ENCODE measurements at places on chromosomes 11 and 22.

DNA sequence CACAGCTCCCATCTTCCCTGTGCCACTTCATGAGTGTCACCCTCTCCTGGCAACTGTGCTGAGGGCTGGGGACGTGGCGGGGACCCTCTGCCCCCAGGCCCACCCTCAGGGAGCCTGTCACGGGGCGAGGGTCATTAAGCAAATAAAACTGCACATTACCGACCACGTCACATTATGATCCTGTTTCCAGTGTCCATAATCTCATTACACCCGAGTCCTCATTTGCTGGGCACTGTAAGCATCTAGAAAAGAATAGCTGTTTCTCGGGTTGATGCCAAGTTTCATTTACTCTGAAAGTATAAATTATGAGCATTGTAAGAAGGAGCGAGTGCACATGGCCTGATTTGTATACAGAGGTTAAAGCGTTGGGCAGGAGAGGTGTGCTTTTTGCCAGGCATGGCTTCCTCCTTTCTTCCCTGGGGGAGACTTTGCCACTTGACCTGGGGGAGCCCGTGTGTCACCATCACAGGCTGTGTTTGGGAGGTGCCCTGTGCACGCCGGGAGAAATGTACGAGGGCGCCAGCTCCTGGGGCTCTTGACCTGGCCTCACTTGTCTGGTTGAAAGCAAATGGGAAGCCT, 50.5 kb downstream of the LRP5 start:
- no peak for DNase-seq

- DNase-seq, result no peak
These were observed 7.6 kb upstream of the FOLR3 start for GRCh38 chr11:72127923-72128322.

- no peak for DNase-seq
These were observed 1964.5 kb upstream of the RAG2 start for GRCh38 chr11:38562562-38562961.

- no peak for DNase-seq
These were observed 59.8 kb downstream of the TMEM135 start for GRCh38 chr11:87097582-87097981.

GRCh38 chr11:27115051-27115650, 74.5 kb downstream of the BBOX1 start:
- DNase-seq, result no peak

GRCh38 chr22:29149841-29150555, 55.7 kb upstream of the EMID1 start:
- no peak for DNase-seq

GRCh38 chr11:33892906-33893594, 1.2 kb upstream of the LMO2 start:
- DNase-seq, result no peak

DNA sequence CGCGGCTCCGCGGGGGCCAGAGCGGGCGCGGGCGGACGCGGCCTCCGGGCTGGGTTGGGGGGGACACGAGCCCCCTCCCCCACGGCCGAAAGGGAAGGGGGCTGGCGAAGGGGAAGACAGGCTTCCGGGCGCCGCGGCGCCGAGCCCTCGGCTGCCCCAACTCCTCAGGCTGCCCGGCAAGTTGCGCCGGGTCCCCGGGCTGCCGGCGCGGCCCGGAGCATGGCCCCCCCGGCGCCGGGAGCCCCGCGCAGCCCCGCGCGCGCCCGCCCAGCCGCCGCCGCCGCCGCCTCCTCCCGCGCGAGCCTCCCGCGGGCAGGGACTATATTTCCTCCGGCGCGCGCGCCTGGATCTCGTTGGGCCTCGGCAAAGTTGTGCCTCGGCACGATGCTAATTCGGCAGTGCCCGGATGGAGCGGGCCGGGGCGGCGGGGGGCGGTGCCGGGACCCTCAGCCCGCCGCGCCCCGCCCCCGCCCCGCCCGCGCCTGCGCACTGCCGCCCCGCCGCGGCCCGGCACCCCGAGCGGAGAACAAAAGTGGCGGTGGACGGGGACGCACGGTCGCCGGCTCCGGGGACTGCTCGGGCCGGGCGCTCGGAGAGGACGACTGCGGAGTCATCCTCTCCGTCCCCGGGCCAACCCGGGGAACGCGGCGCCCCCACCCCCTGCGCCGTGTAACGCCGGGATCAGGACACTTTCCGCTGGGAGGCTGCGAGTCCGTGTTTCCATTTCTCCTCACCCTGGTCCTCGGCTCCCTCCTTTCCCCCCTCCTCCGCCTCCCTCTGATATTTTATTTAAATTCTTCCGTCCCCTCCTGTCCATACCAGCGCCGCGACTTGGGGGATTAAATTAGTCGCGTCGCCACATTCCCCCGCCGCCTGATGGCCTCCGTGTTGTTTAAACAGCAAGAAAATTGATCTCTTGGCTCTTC, at the start of gene PHF21B:
TSS of gene PHF21B (minus strand) at position 400 of the 926 bp plus-strand sequence. CDS start 456 bp downstream, outside the sequence.
- peak; percentile 78 for DNase-seq

- no peak for DNase-seq
These were observed 24.9 kb upstream of the GRAMD1B start for GRCh38 chr11:123405123-123405592.

DNA sequence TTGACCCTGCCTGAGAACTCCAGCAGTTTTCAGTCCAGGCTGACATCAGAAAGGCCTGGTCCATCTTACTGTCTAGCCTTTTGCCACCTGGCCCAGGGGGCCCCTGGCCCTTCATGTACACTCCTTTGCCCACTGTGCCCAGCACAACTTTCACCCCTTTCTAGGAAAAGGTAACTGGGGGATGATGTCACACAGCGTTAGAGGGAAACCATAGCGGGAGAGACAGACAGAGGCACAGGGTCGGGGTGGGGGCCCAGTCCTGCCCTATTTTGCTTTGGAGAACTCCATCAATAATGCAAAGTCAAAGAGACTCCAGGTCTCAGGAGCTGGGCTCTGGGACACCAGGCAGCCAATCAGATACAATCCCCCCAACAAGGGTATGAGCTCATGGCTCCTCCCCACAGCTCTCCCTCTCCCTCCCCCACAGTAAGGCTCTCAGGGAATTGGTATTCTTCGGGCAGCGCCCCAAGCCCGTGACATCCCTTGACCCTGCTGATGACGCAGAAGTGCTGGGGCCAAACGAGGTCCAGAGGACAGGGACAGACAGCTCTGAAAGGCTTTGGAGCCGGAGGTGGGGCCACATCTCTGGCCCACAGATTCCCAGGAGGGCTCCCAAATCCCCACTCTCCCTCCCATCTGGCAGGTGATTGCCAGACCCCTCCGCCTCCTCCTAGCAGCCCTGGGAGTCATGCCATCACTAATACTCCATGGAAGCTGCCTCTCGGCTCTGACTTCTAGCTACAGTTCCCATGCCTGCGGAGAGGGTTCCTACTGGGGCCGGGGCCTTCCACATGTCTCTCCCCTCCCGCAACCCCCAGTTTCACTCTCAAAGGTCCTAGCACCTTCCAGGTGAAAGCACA, 5.9 kb downstream of the USP2 start:
- peak; percentile 41 for DNase-seq

DNA sequence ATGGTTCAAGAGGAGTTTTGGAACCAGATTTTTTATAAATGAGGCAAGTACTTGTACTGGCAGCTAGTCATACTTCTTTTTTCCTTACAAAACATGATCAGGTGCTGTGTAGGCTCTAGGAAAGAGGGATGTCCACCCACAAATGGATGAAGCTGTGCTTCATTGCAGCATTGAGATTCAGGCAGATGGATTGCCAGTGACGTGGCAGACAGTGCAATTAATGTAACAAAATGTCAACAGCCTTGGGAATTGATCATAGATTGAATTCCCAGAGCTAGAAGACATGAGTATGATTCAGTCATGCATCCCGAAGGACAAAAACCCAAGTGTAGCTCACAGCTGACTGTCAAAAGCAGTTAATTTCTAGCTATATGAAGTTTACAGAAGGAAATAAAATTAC, 99.2 kb upstream of the RASSF10 start:
- no peak for DNase-seq

DNA sequence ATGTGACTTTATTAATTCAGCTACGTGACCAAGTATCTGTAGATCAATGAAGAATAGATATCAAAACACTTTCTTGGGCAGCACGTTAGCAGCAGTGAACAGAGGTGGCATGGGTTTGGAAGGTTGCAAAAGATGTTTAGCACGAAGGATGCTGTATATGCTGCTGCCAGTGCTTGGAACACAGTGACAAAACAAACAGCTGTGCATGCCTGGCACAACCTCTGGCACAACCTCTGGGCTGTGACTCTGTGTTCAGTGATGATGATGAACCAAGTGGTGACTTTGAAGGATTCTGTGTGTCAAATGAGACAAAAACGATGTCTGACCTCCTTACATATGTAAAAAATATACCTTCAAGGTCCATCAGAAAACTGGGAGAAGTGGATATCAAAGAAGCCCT, 104.7 kb downstream of the TBC1D22A start:
- DNase-seq, result no peak

DNA sequence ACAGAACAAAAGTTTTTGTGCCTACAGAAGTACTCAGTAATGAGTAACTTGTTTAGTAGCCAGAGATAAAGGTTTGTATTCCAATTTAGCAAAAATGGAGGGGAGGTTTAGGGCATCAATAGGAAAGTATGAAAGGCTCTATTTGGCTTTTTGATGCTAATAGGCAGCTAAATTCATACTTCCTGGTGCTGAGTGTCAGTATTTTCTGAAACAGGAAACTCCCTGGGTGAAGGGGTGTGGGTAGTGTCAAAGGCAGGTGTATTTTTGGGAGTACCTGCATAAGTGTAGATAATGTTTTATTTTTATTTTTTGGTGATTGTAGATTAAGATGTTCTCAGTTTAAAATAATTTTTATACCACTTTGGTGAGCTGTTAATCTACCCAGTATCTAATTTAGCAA, 29.3 kb upstream of the MMP7 start:
- no peak for DNase-seq

- no peak for DNase-seq
These were observed 327.1 kb upstream of the MTNR1B start for GRCh38 chr11:92642177-92642931.

- peak; percentile 54 for DNase-seq
These were observed 1.4 kb downstream of the SMPD1 start for GRCh38 chr11:6391537-6392134.

DNA sequence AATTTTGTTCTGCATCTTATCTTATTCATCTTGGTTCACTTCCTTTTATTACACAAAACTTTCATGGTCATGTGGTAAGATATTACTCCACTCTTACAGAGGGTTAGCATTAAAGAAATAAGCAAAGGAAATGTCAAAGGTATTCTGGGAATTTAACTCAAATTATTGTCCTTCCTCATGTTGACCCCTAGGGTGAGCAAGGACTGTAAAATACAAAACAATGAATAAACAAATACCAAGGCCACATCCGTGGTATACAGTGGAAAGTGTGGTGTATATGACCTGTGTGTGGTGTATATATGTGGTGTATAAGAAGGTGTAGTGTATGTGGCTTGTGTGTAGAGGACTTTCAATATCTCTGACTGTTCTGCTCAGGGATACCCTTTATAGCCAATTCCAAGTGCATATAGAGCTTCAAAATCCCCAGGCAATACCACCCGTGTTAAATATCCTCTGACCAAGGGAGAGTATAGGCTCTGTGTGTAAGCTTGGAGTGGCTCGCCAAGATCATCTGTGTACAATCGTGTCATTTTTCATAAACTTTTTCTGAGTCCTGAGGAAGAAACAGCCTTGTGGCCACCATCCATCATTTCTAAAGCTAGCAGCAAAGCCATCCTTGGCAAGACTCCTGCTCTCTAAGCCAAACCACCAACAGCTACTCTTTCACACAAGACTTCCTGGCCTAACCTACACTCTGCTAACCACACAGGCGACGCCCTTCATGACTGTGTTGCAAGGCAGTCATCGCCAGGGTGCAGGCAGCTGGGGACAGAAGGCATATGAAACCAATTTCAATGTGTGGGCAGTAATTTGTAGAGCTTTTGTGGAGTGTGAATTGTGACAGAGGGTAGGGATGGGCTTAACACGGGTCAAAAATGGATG, 548.0 kb downstream of the ETS1 start:
- DNase-seq, result peak; percentile 84

DNA sequence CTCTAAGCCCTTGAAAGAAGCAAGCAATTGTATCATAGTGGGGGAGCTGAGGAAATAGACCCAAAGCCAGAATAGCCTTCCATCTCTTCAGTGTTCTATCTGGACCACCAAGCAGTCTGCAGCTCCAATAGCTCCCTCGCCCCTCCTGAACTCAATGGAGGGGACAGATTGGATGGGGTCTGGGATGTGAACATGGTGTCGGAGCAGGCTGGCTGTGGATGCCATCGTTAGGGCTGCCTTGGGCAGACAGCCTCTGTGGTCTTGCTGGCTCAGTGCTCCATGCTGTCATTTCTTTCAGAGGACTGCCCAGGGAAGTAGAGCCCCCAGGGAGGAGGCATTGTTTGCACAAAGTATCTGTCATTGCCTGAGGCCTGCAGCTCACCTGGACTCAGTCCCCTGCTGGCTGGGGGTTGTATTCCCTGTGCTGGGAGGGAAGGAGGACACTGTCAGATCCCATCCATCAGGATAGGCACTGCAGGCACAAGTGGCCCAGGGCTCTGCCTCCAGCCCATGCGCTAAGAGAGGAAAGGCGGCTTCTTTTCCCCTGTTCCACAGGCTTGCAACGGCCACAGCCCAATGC, 537.7 kb downstream of the BUD13 start:
- DNase-seq, result no peak

DNA sequence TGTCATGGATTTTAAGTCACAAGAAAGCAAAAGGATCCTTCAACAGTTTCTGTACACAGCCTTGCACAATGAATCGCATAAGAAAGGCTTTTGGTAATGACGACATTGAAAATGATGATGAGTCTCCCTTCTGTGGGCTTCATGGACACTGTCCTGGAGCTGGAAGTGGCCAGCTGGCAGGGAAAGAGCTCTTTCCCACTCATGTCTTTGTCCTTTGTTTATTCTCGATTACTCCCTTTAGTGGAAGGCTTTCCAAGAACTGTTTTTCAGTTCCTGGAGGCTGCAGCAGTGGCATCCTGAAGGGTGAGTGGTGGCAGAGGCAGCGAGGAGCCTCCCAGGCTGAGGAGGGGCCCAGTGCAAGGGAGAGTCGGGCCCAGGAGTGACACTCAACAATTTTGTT, 505.2 kb downstream of the NTM start:
- no peak for DNase-seq

DNA sequence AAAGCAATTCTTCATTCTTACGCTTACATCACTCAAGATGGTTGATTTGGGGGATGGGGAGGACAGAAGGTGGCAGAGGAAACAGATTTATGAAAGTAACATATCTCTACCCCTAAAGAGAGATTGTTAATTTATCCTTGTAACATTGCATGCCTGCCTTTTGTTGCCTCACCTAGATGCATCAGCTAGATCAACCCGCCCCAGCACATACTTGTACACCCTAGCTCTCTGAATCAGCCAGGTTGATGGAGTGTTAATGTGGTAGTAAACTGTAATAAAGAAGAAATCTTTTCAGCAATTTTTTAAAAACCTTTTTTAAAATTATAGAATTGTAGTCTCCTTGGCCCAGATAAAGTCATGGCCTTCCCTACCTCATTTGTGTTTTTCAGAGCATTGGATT, 51.5 kb downstream of the EXT2 start:
- no peak for DNase-seq

All from activated CD8-positive, alpha-beta memory T cell treated with anti-CD3 and anti-CD28 coated beads, Interleukin-2, amount 50 U/mL, for 48 hours (primary cell).